ENCODE measurements at places on chromosomes 1 and 21.

- no peak for DNase-seq
Observed at GRCh38 chr21:44024257-44024656, 12.1 kb downstream of the TRAPPC10 start.

DNA sequence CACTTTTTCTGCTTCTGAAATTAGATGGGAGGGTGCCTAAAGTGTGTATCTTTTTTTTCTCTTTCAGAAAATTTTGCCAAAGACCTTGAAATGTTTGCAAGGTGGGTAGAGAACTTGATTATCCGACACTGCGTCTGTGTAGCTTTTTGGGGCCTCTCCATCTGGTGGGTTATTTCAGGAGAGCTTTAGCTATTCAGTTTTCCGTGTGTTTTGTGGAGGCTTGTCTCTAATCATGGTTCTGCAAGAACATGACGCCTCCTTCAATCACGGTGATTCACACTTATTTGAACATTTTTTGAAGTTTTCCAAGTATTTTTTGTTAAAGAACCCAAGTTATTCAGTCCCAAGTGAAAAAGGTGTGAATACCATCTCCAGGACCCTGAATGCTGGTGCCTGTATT, 4.4 kb downstream of the CENPS start:
- no peak for DNase-seq

DNA sequence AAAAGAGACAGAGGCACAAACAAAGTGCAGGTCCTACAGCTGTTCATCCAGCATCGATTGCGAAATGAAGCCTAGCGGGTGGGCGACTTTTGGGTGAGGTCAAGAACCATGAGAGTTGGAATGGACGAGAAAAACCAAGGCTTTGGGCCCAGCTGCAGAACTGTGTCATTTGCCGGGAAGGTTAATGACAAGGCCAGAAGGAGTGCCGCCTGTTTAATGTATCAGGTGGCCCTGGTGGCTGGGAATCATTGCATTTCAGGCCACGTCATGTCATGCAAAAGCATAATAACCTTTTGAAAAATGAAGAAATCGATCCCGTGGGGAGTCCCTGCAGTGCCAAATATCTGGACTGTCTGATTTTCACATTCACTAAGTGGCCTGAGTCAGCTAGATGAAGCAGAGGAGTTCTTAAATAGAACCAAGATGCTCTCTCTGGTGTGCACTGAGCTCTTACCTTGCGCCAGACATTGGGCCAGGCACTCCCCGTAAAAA, 8.1 kb upstream of the RCC2 start:
- no peak for DNase-seq

GRCh38 chr21:37553078-37553481, 186.5 kb downstream of the DYRK1A start:
- no peak for DNase-seq

- no peak for DNase-seq
Observed at GRCh38 chr1:197402189-197402588, 134.1 kb downstream of the CRB1 start.

DNA sequence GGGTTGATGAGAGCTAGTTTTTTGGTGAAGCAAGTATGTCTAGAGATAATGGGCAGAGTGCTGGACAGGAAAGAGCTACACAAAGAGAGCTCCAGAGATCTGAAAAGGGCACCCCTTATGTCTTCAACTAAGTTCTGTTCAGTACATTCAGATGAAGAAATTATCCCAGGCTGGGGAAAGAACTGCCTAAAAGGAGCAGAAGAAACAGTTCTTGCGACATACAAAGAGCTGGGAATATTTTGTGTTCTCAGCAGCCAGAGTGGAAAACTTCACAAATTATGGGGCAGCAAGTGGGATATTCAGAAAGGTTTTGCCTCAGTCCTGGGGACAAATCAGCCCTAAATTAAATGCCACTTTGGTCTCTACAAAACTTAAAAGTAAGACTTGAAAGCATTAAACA, 17.4 kb upstream of the CCN1 start:
- DNase-seq = no peak

DNA sequence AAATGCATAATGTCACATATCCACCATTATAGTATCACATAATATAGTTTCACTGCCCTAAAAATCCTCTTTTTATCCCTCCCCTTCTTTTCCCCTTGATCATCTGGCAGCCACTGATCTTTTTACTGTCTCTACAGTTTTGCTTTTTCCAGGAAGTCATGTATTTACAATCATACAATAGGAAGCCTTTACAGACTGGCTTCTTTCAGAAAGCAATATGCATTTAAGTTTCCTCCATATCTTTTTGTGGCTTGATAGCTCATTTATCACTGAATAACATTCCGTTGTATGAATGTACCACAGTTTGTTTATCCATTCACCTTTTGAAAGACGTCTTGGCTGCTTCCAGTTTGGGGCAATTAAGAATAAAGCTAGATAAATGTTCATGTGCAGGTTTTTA, 14.3 kb upstream of the WDTC1 start:
- no peak for DNase-seq

DNA sequence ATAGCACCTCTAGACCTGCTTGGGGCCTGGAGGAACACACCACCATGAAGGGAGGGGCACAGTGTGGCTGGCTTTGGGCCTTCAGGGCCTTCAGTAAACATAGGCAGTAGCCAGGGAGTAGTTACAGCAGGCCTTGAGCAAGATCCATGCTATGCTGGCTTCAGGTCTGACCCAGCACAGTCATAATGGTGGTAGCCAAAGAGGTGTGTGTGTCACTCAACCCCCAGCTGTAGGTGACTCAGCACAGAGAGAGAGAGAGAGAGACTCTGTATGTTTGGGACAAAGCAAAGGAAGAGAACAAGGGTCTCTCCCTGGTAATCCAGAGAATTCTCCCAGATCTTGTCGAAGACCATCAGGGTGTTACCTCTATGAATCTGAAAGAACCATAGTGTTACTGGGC, 250.5 kb upstream of the PKN2 start:
- DNase-seq = no peak

GRCh38 chr1:8422510-8423268, 104.8 kb downstream of the SLC45A1 start:
- no peak for DNase-seq

DNA sequence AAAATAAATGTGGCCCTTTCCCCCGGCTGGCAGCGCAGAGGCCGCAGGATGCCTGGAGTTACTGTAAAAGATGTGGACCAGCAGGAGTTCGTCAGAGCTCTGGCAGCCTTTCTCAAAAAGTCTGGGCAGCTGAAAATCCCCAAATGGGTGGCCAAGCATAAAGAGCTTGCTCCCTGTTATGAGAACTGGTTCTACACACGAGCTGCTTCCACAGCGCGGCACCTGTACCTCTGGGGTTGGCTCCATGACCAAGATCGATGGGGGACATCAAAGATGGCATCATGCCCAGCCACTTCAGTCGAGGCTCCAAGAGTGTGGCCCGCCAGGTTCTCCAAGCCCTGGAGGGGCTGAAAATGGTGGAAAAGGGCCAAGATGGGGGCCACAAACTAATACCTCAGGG, 95.9 kb downstream of the LRIG2 start:
- no peak for DNase-seq

- no peak for DNase-seq
Observed at GRCh38 chr1:228983661-228984060, 248.4 kb downstream of the RHOU start.

- no peak for DNase-seq
Observed at GRCh38 chr1:67958472-67958871, 92.0 kb downstream of the DIRAS3 start.

DNA sequence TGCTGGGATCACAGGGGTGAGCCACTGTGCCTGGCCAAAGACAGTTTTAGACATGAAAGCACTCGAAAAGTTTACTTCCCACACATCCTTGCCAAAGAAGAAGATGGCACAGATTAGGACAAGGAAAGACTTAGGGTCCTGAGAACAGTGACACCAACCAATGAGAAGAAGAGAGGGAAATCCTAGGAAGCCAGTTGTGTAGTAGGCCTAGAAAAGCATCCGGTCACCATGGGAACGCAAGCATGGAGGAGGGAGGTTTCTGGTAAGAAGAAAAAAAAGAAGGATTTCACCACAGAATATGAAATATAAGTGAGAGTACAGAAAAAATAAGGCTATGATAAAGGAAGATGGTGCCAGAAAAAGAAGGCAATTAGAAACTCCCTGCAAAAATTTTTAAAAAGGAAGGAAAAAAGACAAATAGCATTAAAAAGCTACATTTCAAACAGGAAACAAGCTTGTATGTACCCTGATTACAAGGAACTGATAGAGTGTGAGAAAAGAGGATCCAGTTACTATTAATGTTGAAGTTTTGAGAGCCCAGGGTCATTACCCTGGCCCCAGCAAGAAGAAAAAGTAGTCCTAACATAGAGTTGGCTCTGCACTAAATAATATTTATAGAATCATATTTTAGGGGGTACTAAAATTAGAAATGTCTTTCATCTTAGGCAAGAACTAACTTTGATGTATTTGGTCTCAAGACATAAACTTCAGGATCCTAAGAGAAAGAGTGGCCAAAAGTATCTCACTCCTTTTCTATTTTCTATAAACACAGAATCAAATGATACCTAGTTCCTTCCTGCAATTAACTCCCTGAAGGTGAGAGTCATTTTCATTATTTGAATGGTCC, 16.1 kb downstream of the DIPK1A start:
- no peak for DNase-seq

- no peak for DNase-seq
Observed at GRCh38 chr1:22810378-22810777, 99.7 kb downstream of the EPHB2 start.

DNA sequence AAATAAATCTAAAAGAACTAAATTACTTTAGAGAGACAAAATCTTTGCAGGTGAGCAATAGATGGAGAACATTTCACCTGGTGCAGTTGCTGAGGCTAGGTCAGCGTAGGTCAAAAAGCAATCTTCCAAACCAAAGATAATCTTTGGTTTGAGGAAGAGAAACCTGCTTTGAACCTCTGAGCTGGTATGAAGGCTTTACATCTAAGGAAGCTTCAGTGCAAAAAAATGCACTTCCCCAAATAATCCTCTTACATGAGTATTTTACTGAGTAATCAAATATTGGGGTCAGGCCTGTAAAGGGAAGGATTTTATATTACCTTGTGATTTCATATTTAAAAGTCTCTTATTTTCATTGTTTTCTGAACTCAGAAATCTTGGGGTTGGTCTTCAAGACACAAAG, 223.6 kb downstream of the SRGAP2C start:
- no peak for DNase-seq

GRCh38 chr1:66468722-66469121, 65.2 kb upstream of the SGIP1 start:
- DNase-seq = no peak

GRCh38 chr1:246815693-246816270, 91.6 kb downstream of the SCCPDH start:
- DNase-seq = no peak

GRCh38 chr1:72516264-72516663, 233.9 kb upstream of the NEGR1 start:
- DNase-seq = no peak

DNA sequence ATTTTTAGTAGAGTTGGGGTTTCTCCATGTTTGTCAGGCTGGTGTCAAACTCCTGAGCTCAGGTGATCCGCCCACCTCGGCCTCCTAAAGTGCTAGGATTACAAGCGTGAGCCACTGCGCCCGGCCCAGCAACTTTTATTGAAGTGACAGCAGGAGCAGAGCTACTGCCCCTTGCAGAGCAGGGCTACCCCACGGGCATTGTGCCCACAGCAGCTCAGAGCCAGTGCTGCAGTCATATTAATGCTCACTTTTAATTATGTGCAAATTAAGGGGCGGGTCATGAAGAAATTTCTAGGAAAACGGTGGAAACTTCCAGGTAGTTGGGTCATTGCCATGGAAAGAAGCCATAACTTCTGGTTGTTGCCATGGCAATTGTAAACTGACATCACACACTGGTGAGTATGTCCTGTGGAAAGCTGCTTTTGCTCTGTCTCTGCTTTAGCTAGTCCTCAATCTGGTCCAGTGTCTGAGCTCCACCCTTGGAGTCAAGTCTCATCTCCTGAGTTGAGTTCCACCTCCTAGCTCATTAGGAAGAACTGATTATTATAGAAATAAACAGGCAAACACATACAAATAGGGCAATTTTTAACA, 127.3 kb upstream of the ADGRL4 start:
- DNase-seq = no peak

- DNase-seq = no peak
Observed at GRCh38 chr1:192435704-192436103, 118.9 kb downstream of the RGS21 start.

DNA sequence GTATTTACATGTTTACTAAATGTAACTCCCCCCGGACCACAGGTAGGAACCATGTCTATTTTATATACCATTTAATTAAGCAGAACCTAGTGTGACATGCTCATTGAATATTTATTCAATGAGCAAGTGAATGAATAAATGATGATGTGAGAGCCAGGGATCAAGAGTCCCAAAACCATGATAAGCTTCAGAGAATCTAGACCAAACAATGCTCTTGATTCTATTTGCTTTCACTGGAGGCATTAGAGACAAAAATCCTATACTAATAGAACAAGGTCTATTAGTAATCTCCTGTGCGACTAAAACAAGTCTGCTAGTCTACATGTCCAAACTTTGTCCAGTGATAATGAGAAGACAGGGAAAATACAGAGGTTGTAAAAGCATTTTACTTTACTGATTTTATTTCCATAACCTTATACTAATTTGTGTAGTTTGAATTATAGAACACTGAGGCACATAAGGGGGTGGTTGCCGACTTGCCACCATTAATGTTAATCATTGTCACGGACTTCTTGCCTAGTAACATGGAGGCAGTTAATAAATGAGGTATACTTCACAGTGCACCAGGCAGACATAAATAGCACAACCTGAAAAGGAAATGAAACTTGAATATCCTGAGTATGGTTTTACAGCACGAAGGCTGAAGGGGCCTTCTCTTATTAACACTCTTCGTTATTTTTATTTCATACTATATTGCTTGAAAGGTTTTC, 69.8 kb downstream of the TBX15 start:
- DNase-seq = no peak

- no peak for DNase-seq
Observed at GRCh38 chr1:214847071-214847810, 235.3 kb upstream of the KCNK2 start.

- DNase-seq = no peak
Observed at GRCh38 chr1:192954705-192955265, 104.4 kb downstream of the UCHL5 start.

GRCh38 chr1:117237726-117238381, 27.1 kb upstream of the VTCN1 start:
- DNase-seq = no peak

GRCh38 chr1:231576804-231577718, 48.6 kb downstream of the TSNAX start:
- no peak for DNase-seq

- DNase-seq = no peak
Observed at GRCh38 chr1:167905182-167905581, 8.8 kb downstream of the ADCY10 start.

- DNase-seq = no peak
Observed at GRCh38 chr21:35232545-35233176, 183.6 kb upstream of the RUNX1 start.

DNA sequence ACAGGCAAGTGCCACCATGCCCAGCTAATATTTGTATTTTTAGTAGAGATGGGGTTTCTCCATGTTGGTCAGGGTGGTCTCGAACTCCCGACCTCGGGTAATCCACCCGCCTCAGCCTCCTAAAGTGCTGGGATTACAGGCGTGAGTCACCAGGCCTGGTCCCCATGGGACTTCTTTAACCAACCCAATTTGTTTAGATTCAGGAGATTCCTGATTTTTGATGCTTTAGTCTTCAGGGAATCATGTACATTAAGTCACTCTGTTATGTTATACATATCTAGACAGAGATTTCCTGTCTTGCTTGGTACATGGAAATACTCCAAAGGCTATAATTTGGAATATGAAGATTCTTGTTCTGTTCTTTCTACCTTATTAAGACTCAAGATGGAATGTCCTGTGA, 202.4 kb upstream of the L1TD1 start:
- no peak for DNase-seq
